ENCODE measurements at places on chromosomes 13 and 19.

- no peak for DNase-seq
- H3K36me3 ChIP-seq: peaks cover 85% of the 10 kb centered on the region
- no peak overlapping the region for H3K4me3 ChIP-seq
- H3K27ac ChIP-seq: no peak overlapping the region
- peaks cover 8% of the 10 kb centered on the region for H3K4me1 ChIP-seq
Observed at GRCh38 chr19:57719424-57719823, 8.0 kb downstream of the ZNF671 start.

DNA sequence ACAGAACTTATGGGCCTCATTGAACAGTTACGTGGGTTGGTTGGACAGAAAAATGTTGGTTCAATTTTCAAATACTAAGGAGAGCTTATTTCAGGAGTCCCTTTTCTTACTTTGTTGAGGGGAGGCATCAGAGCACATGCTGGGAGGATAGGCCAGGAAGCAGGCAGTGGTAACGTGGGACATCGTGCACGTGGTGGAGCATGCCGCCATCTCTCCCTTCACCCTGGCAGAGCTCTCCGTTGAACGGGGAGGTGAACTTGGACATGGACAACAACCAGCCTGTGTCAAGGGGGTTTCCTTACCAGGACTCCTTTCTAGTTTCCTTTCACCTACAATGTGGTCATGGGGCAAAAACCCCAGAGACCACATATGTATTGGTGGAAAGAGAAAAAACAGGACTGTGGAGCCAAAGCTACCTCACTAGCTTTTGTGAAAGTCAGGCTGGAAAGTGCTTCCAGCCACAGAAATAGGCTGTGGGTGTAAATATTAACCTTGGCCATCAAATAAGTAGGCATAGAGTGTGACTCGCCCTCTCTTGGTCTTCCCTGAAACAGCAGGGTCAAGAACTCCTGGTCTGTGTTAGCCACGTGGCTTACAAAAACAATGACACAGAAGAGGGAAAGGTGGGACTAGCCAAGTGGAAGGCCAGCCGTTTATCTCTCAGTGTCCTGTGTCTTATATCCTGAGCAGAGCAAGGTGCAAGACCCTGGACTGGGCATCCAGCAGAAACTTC lies 14.4 kb downstream of the MICOS13 start:
- peaks cover 11% of the 10 kb centered on the region for H3K4me1 ChIP-seq
- DNase-seq: no peak
- H3K27ac ChIP-seq: peak overlapping the region; percentile 61
- no peaks in the 10 kb centered on the region for H3K27me3 ChIP-seq
- peaks cover 21% of the 10 kb centered on the region for H3K36me3 ChIP-seq
- no peak overlapping the region for H3K4me3 ChIP-seq

- peaks cover 4% of the 10 kb centered on the region for H3K4me1 ChIP-seq
- no peak overlapping the region for H3K4me3 ChIP-seq
- H3K27ac ChIP-seq: no peak overlapping the region
- DNase-seq: no peak
- H3K36me3 ChIP-seq: peaks cover 4% of the 10 kb centered on the region
- no peaks in the 10 kb centered on the region for H3K27me3 ChIP-seq
Observed at GRCh38 chr13:24243302-24243701, 66.1 kb upstream of the C1QTNF9 start.

- peaks cover 18% of the 10 kb centered on the region for H3K4me1 ChIP-seq
- peaks cover 3% of the 10 kb centered on the region for H3K27me3 ChIP-seq
- no peak overlapping the region for H3K27ac ChIP-seq
- no peak overlapping the region for H3K4me3 ChIP-seq
Observed at GRCh38 chr13:50995854-50996253, 86.3 kb downstream of the RNASEH2B start.

DNA sequence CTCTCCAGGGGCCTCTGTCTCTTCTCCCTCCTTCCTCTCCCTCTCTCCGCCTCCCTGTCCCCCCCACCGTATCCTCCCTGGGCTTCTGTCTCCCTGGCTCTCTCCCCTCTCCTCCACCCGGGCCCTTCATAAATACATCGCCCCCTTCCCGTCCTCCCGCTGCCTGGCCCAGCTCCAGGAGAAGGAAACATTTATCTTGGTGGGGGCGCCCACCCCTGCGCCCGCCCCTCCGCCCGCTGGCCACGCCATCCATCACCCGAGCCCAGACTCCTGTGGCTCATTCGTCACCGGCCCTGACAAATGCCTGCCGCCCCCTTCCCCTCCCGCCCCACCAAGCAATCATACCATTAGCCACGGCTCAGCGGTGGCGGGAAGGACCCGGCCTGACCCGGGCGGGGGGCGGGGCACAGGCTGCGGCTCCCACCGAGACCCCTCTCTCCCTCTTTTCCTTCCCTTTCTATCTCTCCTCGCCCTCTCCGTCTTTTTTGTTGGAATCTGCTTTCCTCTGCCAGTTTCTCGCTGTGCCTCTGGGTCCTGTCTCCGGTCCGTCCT lies 2.6 kb upstream of the MEIS3 start:
- H3K27ac ChIP-seq: no peak overlapping the region
- H3K4me1 ChIP-seq: peaks cover 27% of the 10 kb centered on the region
- no peaks in the 10 kb centered on the region for H3K36me3 ChIP-seq
- DNase-seq: no peak
- H3K4me3 ChIP-seq: no peak overlapping the region

DNA sequence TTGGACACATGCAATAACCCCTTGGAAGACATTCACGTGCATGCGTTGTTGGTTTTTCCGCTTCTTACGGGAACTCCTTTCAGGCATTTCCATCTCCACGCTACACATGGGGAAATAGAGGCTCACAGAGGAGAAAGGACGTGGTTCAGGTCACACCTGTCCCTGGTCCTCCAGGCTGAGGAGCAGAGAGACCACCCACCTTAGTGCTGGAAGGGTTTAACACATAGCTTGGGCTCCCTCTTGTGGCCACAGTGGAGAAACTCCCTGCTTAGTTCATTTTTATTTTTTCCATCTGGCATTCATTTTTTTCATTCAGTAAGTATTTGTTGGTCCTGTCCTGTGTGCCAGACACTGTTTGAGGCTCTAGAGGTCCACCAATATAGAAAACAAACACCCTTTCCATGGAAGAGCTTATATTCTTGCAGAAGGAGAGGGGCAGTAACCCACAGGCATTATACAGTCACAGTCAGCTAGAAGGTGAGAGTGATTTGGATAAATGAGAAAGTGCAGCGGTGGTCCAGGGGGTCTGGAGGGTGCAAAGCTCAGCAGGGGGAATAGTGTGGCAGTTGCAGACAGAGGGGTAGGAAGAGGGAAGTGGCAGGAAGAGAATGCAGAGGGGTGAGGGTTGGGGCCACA lies 24.2 kb upstream of the TTYH1 start:
- DNase-seq: peak; percentile 57
- H3K4me1 ChIP-seq: peaks cover 25% of the 10 kb centered on the region
- no peaks in the 10 kb centered on the region for H3K36me3 ChIP-seq
- H3K27me3 ChIP-seq: peaks cover 5% of the 10 kb centered on the region

GRCh38 chr13:83941701-83942335 lies 59.5 kb upstream of the SLITRK1 start:
- H3K4me3 ChIP-seq: no peak overlapping the region
- H3K4me1 ChIP-seq: no peaks in the 10 kb centered on the region
- H3K27me3 ChIP-seq: no peaks in the 10 kb centered on the region

GRCh38 chr13:40170982-40171381 lies 495.5 kb downstream of the FOXO1 start:
- peaks cover 8% of the 10 kb centered on the region for H3K4me1 ChIP-seq
- H3K4me3 ChIP-seq: no peak overlapping the region
- H3K27ac ChIP-seq: no peak overlapping the region
- DNase-seq: no peak
- peaks cover 1% of the 10 kb centered on the region for H3K36me3 ChIP-seq
- H3K27me3 ChIP-seq: peaks cover 3% of the 10 kb centered on the region
